ENCODE measurements at places on chromosomes 4 and X. TPM values are rescaled to one million over a fixed set of nuclear protein-coding genes. Genes with fewer than 3 reads are reported as not detected.

DNA sequence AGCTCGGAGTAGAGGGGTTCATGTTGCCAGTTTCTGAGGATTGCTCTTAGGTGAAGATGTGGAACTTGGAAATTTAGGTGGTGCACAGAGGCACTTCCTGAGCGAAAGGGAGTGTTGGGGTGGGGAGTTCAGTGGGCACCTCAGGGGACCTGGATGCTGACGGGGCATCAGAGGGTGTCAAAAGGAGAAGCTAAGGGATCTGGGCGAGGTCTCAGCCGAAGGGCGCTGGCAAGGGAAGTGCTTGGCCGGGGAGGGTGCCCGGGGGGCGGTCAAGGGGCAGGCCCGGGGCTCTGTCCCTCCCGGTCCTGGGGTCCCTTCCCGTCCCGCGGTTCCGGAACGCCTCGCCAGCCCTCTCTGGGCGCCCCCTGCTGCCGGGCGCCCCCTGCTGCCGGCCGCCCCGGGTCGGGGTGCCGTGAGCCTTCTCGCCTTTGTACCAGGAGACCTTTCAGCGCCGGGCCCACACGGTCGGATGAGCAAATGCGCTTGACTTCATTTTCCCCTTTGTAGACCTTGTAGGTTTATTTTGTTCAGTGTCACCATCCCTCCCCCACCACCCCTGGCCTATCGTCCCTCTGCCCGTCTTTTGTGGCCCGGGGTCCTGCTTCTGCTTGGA lies 3.0 kb upstream of the PHOX2B start:
- no peak for DNase-seq

DNA sequence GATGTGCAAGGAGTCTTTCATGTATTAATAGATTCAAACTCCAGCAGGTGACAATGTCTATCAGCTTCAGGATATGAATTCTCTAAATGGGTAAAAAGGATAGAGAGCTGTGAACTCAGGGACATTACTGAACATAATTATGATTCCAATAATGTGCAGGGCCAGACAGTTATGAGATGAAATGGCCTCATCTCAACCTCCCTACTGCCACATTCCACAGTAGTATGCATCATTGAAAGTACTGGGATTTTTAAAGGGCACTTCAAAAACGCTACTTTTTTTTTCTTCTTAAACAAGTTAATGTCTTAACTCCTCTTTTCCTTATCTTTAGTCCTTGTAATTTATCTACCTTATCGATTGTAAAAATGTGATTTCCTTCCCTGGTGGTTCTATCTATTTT lies 202.0 kb downstream of the APBB2 start:
- no peak for DNase-seq

Gene LNX1
- not detected for total RNA-seq

Gene DSPP
- total RNA-seq: not detected

- no peak for DNase-seq
Observed at GRCh38 chrX:41870719-41871151, 52.6 kb downstream of the CASK start.

DNA sequence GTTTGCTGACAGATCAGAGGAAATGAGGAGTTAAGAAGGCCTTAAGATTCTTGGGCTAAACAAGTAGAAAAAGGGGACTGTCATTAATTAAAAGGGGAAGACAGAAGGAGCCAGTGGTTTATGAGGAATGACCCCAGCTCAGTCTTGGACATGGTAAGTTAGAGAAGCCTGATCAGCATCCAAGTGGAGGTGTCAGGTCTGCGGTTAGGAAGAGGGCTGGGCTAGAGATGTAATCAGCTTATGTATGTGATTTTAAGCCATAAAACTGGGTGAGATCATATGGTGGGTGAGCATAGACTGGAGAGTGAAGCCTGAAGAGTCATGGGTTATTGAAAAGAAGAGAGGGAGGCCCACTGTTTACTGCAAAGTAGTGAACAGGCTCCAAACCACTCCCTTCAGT lies 246.1 kb downstream of the NR3C2 start:
- no peak for DNase-seq

DNA sequence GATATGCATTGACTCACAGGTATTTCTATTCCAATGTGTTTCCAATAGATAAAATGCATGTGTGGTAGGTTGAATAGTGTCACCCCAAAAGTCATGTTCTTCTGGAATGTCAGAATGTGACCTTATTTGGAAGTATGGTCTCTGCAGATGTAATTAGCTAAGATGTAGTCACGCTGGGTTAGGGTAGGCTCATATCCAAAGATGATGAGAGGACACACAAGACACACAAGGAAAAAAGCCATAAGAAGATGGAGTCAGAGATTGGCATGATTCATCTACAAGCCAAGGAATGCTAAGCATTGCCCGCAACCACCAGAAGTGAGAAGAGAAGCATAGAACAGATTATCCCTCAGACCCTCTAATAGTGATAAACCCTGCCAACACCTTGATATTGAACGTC lies 17.5 kb downstream of the ZNF330 start:
- DNase-seq: no peak

DNA sequence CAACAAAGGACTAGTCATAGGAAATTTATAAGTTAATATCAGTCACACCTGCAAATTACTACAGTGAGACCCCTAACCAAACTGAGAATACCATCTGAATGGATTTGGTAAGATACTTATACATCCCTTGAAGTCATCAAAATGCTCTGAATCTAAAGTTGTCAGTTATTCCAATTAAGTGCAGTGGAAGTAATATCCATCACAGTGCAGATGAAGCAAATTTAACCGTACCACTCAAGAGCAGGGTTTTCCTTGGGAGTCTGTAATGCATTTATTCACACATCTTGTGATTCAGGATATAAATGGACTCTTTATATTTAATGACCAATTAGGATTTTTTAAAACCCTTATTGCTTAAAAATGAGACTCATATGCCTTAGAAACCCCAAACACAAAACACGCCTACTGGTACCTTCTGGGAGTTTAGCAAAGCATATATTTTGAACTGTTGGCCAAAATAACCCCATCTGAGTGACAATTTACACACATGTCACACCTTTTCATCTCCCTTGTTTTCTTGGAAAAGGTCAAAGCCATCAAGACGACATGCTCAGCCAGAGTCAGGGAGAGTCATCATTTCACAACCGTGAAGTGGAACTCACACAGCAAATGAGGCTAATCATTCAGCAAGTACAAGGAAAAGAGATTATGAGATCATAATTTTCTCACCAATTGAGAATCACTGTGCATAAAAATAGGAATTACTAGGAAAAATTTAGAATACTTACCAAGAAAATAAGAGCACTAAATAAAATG lies 303.7 kb downstream of the HNRNPD start:
- no peak for DNase-seq

GRCh38 chr4:153468587-153468986 lies 2.4 kb downstream of the TMEM131L start:
- no peak for DNase-seq

- DNase-seq: no peak
Observed at GRCh38 chr4:53647547-53647946, 56.3 kb upstream of the LNX1 start.

Gene SRPK3
- total RNA-seq: not detected

DNA sequence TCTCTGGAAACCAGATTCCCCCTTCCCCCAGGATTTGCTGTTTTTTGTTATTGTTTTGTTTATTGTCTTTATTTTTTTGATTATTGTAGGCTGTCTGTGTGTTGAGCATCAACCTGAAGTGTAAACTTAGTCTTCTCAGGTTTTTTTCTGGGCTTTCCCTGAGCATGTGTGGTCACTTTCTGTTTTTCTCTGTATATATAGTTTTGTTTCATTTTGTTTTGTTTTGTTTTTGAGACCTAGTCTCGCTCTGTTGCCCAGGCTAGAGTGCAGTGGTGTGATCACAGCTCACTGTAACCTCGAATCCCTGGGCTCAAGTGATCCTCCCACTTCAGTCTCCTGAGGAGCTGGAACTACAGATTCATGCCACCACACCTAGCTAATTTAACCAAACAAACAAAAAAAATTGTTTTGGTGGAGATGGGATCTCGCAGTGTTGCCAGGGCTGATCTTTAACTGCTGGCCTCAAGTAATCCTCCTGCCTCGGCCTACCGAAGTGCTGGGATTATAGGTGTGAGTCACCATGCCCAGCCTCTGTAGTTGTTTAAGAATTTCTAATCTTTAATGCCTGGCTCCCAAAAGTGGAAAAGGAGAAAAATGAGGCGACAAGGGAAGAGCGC lies 9.1 kb downstream of the IL13RA1 start:
- DNase-seq: no peak

Gene ERAS
- not detected for total RNA-seq

GRCh38 chr4:133156556-133156955 lies 7.5 kb downstream of the PCDH10 start:
- no peak for DNase-seq

GRCh38 chr4:13988353-13989305 lies 361.1 kb upstream of the BOD1L1 start:
- DNase-seq: no peak

- no peak for DNase-seq
Observed at GRCh38 chr4:107255596-107255995, 219.5 kb upstream of the DKK2 start.

Gene TCP11X1
- total RNA-seq: not detected

Gene NLGN4X
- total RNA-seq: not detected

GRCh38 chr4:157057218-157057617 lies 18.7 kb upstream of the GLRB start:
- DNase-seq: no peak

DNA sequence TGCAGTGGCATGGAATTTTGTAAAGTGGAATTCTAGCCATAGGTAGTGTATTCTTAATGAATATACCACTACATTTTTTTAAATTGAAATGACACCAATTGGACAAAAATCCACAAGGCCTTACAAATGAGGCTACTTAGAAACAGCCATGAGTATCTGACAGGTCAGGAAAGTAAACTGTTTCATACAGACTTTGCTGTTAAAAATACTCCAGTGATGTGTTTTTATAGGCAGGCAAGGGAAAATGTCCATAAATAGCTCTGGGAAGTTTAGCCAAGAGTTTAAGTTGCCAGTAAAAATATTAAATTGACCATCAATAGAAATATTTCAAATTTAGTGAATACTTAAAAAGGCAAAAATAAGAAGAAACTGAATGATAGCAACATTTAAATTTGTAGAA lies 41.8 kb upstream of the PDLIM5 start:
- no peak for DNase-seq

DNA sequence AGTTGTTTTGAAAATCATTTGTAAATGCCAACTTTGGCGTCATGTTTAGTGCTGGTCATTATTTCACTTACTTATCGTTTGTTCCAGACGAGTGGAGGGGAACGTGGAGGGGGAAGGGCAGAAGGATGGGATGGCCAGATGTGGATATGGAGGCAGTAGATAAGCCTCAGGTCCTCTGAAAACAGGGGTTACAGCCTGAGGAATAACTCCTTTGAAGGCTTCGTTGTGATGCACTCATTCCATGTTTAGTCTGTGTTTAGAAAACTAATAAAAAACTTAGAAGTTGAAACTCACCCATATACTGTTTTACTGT lies 1.1 kb downstream of the MOB1B start:
- peak; percentile 15 for DNase-seq

Gene COL4A6
- not detected for total RNA-seq

Gene CFAP47
- not detected for total RNA-seq

Gene ARR3
- not detected for total RNA-seq

DNA sequence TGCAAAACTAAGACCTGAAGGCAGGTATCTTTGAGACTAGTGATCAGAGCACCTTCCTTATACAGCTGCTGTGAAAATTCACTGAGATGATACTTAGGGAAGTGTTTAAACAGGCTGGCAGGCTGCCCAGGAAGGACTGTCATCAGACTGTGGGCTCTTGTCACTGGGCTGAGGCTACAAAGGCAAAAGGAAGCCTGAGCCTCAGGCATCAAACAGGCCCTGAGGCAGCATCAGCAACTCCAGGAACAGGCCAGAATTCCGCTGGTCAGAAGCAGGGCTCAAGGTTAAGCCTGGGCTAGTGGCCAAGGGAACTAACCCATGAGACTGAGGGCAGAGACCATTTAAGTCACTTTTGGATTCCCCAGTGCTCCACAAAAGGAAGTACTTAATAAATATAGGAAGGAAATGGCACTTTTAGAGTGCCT lies 12.8 kb downstream of the PJA1 start:
- peak; percentile 29 for DNase-seq

GRCh38 chr4:151760002-151760401 lies 805 bp downstream of the GATB start:
- DNase-seq: no peak

Gene F11
- not detected for total RNA-seq

DNA sequence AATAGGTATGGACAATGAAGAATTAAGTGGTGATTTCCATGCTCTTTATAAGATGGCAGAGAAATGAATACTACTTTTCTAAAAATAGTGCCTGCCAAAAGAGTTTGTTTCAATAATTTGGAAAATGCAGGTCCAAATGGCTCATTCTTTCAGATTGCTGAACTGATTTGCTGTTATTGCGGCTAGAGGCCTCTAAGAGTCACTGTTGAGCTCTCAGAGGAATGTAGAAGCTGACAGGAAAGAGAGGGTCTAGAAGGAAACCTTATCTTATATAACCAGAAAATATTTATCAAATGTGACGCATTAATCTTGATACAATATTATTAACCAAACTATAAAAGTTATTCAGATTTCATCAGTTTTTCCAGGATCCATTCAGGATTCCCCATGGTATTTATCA lies 65.7 kb upstream of the PAGE1 start:
- no peak for DNase-seq

DNA sequence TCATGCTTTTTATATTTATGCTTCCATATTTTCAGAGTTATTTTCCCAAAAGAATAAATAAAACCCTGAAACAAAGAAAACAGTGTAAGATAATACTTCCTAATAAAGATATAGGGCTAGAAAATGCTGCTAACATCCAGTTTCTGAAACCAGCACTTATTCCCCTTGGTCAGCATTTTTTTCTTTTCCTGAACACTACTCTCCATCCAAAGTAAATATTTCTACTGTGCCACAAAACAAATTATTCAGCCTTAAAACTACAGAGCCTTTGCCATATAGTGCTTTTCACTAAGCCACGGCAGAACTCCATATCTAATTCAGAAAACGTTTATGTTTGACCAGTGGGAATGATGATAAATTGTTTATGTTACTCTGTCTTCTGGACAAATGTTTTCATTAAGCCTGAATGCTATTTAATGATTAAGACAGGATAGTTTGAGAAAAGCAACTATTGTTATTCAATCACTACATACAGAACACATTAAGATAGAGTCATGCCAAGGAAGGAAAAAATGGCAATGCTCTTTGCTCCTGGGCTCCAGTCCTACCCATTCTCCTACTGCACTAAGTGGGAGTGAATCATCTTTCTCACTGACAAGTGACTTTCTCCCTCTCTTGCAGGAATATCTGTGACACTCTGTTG lies 723.9 kb downstream of the FAT4 start:
- DNase-seq: no peak

DNA sequence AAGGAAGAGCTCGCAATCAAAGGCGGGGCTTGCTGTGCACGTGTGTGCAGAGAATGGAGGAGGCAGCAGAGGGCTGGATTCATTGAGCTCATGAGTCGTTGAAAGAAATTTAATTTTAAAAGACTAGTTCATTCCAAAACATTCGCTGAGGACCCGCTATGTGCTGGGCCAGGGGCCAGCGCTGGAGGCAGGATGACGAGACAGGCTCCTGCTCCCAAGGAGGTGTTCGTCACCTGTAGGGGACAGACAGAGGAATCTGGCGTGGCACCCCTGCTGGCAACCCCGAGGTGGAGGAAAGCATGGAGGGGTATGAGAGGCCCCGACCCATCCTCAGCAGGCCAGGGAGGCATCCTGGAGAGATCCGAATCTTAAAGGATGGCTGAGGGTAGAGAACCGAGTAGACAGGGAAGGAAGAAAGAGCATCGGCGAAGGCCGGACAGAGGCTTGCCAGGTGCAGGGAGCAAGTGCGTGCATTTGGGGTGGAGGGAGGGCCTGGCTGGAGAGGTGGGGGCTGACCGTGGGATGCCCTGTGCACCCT lies 96.4 kb downstream of the CPZ start:
- no peak for DNase-seq

Gene CT45A3
- not detected for total RNA-seq

All from CD8-positive, alpha-beta T cell (primary cell).